ENCODE measurements at places on chromosomes 13 and 19. TPM values are rescaled to one million over a fixed set of nuclear protein-coding genes. Genes with fewer than 3 reads are reported as not detected.

Gene GJB2
- total RNA-seq: 0.65 TPM

Gene SIX5
- 8.0 TPM for total RNA-seq

Gene THSD8
- not detected for total RNA-seq

Gene CLEC4G
- not detected for total RNA-seq

Gene IFNL1
- not detected for total RNA-seq
